ENCODE measurements at places on chromosomes 4 and X.

DNA sequence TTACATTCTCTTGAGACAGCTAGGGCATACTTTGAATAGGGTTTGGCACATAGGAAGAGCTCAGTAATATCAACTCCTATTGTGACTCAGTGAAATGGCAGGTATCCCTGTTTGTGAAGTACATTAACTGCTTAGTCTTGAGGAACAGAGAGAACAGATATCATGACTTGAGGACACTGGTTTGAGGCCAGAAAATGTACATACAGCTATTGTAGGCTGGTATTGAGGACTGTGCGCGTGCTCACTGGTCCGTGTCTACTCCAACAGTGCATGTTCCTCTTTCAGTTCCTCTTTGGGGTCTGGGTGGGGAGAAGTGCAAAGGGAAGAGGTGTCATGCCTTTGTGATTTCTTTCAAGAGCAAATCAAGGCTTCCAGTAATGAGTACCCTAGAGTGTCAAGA is 34.6 kb upstream of the TBC1D9 start:
- DNase-seq = no peak

- no peak for DNase-seq
Measured at GRCh38 chr4:41365681-41366080, 109.0 kb downstream of the UCHL1 start.

- DNase-seq = no peak
Measured at GRCh38 chrX:44330227-44330626, 13.2 kb downstream of the EFHC2 start.

- no peak for DNase-seq
Measured at GRCh38 chrX:7515681-7516413, 327.1 kb upstream of the VCX start.

GRCh38 chrX:68807818-68808217 is 21.0 kb upstream of the EFNB1 start:
- DNase-seq = no peak

GRCh38 chr4:81635739-81636138 is 164.0 kb upstream of the RASGEF1B start:
- DNase-seq = no peak

DNA sequence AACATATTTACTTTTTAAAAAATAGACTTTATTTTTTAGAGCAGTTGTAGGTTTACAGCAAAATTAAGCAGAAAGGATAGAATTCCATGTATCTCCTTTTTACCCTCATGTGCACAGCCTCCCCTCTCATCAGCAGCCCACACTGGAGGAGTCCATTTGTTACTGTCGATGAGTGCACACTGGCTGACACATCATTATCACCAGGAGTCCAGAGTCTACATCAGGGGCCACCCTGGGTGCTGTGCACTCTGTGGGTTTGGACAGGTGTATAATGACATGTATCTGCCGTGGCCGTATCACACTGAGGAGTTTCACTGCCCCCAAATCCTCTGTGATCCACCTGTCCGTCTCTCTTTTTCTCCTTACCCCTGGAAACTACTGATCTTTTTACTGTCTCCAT is 26.3 kb downstream of the TBC1D14 start:
- no peak for DNase-seq

- DNase-seq = no peak
Measured at GRCh38 chr4:25271866-25272265, 38.0 kb downstream of the PI4K2B start.

- DNase-seq = no peak
Measured at GRCh38 chr4:113809311-113809710, 47.8 kb upstream of the CAMK2D start.

DNA sequence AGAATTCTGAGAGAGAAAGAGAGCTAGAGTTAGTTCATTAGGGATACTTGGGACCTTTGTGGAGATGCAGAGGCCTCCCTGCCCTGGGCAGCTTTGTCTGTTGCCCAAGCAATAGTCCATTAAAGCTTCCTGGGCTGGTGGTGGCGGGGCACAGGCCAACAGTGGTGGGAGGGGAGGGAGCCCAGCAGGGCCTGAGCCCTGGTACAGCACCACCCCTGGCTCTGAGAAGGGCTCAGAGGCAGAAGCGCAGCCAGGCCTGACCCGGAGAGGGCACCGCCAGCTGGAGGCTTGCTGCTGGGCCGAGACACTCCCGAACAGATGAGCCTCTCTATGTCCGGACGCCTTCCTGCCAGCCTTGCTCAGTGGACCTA is 65.3 kb downstream of the EFNB1 start:
- DNase-seq = no peak
